Mucosa of gallbladder (tissue), 1 donor: ENCODE measurements at places on chromosomes 13 and 19. TPM values are rescaled to one million over a fixed set of nuclear protein-coding genes. Genes with fewer than 3 reads are reported as not detected.

Gene NAA16
- 22.2 TPM for total RNA-seq

Gene ATP4B
- total RNA-seq, result not detected

Gene ZNF536
- total RNA-seq, result 1.4 TPM

Gene CCDC70
- not detected for total RNA-seq

Gene ZIC2
- total RNA-seq, result 0.23 TPM

Gene NLRP9
- total RNA-seq, result not detected

Gene ZNF345
- total RNA-seq, result 8.2 TPM

Gene IZUMO2
- not detected for total RNA-seq

Gene TMPRSS9
- total RNA-seq, result not detected

Gene ZNF850
- total RNA-seq, result 4.1 TPM

Gene TUBB4A
- total RNA-seq, result 1.8 TPM

Gene FARSA
- 54.0 TPM for total RNA-seq
